HT1080 (cell line): ENCODE measurements at places on chromosomes 1 and 21. TPM values are rescaled to one million over a fixed set of nuclear protein-coding genes. Genes with fewer than 3 reads are reported as not detected.

- no peak for DNase-seq
Observed at GRCh38 chr1:240217403-240217802, 125.7 kb downstream of the FMN2 start.

- DNase-seq, result no peak
Observed at GRCh38 chr1:47459253-47459788, 21.5 kb downstream of the FOXD2 start.

Gene UBE2U
- not detected in 2 replicates for total RNA-seq

Gene SERTAD4
- total RNA-seq, result 11.8 and 14.2 TPM in 2 replicates

DNA sequence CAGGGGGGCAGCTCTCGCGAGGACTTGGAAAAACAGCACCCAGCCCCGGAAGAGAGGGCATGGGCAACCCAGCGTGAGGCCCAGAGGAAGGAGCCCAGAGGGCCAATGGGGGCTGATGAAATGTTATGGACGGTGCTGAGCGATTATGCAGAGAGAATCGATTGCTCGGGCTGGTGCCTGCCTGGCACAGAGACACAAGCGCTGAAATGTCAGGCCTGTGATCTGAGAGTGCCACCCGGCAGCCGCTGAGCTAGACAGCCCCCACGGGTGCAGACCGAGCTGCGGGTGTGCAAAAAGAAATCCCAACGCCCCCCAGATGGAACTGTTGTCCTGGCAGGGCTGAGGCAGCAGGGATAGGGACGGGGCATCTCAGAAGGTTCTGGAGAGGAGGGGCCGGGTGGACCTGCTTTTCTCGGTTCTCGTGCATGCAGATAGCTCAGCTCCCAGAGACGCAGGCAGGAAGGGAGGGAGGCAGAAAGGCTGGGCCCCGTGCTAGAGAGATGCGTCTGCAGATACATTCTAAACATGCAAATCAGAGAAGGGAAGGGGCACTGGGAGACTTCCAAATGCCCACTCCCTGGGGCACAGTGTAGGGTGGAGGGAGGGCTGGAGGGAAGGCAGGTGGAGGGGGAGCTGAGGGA, 41.5 kb downstream of the TAS1R2 start:
- DNase-seq, result no peak
